ENCODE measurements at places on chromosomes 12 and 14.

- no peak for DNase-seq
Observed at GRCh38 chr12:26937443-26937862, 328 bp downstream of the INTS13 start.

DNA sequence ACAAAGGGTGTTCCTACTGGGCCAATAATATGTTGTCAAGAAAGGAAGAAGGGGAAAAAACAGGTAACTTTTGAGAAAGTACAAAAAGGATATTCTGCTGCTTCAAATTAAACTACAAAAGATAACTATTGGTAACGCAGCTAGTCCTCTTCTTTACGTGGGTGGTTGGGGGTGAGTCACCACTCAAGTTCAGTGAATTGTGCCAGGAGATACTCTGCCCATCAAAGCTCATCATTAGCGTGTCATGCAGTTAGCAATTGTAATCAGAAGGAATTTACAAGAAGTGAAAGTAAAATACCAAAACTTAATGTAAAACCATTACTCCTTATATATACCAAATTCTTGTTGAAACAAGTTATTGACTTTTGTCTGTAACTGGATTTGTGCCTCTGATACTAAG, 342.0 kb downstream of the NPAS3 start:
- no peak for DNase-seq

- no peak for DNase-seq
Observed at GRCh38 chr12:27064397-27065342, 17.7 kb downstream of the C12orf71 start.

DNA sequence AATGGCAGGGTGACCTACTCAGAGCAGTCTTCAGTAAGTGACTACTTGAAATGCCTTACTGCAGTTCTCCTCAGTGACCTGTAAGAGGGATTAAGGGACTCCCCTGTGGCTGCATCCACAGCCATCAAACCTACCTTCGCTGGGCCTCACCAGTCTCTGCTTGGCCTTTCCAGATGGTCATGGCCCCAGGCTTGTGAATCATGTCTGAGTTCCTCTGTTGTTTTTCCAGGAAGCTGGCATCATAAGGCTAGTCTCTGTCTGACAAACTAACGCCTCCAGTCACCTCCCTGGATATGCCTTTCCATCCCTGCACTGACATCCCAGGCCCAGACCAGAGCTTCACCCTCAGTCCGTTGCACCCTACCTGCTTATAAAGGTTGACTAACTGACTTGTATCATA, 14.0 kb downstream of the RNASE2 start:
- DNase-seq = no peak

GRCh38 chr14:36684946-36685345, 23.3 kb downstream of the PAX9 start:
- DNase-seq = no peak

- no peak for DNase-seq
Observed at GRCh38 chr12:42396473-42397259, 70.7 kb downstream of the PPHLN1 start.

DNA sequence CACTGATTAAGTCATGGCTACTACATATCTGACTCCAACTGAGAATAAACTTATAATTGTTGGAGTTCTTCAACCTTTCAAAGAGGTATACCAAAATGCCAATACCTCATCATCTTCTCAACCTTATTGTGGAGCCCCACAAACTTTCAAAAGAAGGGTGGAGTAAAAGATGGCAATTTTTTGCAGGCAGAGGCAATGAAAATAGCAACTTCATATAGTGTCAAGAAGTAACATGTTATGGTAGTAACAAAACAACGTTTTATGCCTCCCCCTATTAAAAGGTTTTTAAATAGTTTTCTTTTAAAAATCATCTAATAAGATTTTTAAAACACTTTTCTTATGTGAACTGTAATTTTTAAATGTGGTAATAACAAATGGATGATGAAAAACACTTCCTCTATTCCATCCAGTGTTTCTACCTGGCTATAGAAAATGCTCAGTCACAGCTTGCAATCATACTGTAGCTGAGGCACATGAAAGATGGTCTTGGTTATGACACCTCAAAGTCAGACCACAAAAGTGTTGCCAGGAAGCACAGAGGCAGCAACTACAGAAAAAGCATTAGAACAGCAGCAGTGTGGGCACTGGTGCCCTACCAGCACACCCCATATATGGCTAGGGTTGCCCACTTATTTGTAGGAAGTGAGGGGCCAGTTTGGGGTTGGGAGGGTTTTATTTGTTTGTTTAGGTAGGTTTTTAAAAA, 7.0 kb downstream of the PPP1R12A start:
- DNase-seq = no peak

- DNase-seq = no peak
Observed at GRCh38 chr14:103495854-103496253, 26.8 kb downstream of the CKB start.

- no peak for DNase-seq
Observed at GRCh38 chr14:104385111-104385510, 194.5 kb upstream of the C14orf180 start.

GRCh38 chr12:109775172-109775881, 57.9 kb downstream of the TRPV4 start:
- no peak for DNase-seq

DNA sequence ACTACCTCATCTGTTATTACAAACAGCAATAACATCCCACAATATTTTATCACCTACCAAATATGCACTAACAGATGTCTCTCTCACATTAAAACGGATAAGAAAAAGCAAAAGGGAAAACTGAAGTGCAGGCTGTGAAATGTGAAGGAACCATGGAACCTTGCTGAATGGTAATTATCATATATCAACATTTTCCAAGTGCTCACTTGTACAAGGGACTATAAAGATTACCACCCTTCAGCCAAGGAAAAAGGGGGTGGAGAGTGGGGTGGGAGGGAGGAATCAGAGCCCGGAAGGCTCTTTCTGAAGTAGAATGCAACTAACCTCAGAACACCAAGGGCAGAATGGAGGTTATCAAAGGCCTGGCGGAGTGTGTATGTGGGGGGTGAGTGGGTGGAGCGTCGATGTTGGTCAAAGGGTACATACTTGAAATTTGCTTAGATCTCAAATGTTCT, 1.2 kb downstream of the SNX6 start:
- no peak for DNase-seq

- no peak for DNase-seq
Observed at GRCh38 chr12:3250576-3250975, 173.4 kb downstream of the TSPAN9 start.

DNA sequence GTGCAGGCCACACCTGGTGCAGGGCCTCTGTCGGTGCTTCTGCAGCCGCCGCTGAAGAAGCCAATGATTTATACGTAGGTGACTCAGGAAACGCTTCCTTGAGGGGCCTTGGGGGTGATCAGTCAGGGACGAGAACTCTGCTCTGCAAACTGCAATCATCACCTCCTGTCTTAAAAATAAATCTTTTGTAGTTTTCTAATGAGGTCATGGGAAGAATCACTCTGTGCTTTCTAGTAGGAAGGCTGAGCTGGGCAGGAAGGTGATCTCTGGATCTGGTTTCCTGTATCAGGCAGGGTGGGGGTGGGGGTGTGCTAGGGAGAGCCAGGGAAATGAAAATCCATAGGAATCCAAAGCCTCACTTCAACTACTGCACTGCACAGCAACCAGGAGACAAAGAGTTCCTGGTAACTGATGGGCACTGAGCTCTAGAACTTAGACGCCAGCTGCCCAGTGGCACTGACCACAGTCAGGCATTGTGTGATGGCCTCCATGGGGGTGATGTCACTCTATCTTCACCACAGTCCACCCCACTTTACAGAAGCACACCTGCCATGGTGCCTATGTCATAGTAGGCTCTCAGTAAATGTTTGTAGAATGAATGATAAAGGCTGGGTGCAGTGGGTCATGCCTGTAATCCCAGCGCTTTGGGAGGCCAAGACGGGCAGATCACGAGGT, 292.4 kb upstream of the PWP1 start:
- no peak for DNase-seq

GRCh38 chr14:77281852-77282410, 10.9 kb upstream of the NGB start:
- no peak for DNase-seq

DNA sequence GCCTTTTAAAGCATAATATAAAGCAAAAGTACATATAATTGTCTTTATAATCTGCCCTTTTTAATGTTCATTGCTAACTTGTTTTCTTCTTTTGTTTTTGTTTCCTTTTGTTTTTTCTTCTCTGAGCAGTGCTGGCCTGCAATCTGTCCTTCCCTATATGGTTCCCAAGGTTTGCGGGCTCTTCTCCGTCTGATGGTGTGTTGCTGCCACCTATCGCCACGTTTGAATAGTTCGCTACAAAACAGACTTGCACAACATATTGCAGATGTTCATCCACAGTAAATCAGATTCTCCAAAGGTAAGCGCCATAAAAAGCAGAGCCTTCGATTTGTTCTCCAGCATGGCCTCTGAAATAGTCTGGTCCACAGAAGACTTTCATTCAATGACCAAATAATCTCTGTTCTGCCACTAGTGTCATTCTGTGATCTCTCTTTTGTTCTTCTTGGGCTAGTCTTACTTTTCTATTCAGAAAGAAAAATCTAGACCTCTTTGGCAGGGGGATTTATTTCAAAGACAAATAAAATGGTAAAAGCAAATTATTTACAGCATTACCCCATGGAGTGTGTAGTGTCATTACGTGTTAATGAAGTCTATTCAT, 33.5 kb downstream of the C12orf50 start:
- no peak for DNase-seq

DNA sequence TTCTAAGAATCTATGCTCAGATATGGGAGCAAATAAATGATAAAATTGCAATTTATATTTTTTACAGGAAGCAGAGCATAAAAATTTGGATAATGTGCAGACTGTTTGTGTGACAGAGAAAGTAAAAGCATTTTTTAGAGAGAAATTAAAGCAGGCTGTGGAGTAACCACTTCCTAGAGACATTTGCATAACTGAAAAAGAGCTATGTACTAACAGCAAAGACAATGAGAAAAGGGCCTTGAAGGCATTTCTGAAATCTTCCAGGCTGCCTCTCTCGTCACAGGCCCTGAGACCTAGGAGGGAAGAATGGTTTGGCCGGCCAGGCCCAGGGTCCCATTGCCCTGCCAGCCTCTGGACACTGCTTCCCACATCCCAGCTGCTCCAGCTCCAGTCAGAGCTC, 247.2 kb downstream of the ALX1 start:
- DNase-seq = no peak

- DNase-seq = peak; percentile 85
Observed at GRCh38 chr12:108846290-108846701, 11.1 kb downstream of the SSH1 start.

GRCh38 chr14:56803816-56804535, 6.3 kb downstream of the OTX2 start:
- no peak for DNase-seq

GRCh38 chr12:120762086-120762485, 36.5 kb downstream of the ACADS start:
- DNase-seq = no peak

DNA sequence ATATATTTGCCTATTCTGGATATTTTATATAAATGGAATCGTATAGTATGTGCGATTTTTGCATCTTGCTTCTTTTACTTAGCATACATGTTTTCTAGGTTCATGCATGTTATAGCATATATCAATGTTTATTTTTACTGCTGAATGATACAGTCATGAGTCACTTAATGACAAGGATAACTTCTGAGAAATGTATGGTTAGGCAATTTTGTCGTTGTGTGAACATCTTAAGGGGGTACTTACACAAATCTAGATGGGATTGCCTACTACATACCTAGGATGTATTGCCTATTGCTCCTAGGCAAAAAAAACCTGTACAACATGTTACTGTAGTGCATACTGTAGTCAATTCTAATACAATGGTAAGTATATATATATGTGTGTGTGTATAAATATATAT, 8.8 kb downstream of the USP15 start:
- no peak for DNase-seq

- no peak for DNase-seq
Observed at GRCh38 chr12:101552277-101552676, 42.5 kb upstream of the MYBPC1 start.

- DNase-seq = no peak
Observed at GRCh38 chr12:74689071-74689655, 151.5 kb downstream of the ATXN7L3B start.
